NCI-H510A (cell line): ENCODE measurements at places on chromosomes 5 and 9.

DNA sequence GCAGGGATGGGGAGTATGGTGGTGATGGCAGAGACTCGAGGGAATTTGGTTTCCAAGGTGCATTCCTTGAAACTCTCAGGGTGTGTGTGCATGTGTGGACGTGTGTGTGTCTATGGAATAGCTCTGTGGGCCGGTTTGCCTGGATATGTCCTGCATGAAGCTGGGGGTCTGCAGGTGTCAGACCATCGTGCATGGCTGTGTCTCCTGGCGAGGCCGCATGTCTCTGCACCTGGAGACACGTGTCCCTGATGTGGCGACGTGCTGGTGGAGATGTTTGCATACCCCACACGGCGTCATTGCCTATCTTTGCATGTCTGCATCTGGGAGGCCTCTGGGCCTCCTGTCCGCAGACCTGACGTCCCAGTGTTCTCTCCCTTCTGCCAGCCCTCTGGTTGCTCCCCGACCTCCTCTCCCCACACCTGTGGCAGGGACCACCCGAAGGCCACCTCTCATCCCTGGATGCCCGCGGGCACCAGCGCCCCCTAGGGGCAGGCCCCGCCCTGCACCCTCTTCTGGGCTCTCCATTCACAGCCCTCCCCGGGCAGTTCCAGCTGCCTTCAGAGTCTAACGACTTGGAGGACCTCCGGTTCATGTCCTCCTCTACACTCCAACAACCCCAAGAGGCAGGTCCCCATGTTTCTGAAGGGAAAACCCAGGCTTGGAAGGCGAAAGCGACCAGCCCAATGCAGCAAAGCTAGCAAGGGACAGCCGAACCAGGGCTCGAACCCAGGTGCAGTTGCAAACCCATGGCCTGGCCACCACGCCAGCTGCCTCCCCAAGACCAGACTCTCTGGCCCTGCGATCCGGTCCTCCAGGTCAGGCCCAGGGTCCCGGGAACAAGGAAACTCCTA is 88.6 kb downstream of the LMX1B start:
- no peak for DNase-seq

GRCh38 chr9:133162861-133163503 is 732 bp downstream of the GBGT1 start:
- no peak for DNase-seq

GRCh38 chr9:112377087-112377486 is 2.8 kb upstream of the HSDL2 start:
- no peak for DNase-seq

GRCh38 chr5:109063223-109063622 is 315.5 kb downstream of the FER start:
- DNase-seq, result no peak

GRCh38 chr9:16690628-16691027 is 179.8 kb downstream of the BNC2 start:
- DNase-seq, result no peak

DNA sequence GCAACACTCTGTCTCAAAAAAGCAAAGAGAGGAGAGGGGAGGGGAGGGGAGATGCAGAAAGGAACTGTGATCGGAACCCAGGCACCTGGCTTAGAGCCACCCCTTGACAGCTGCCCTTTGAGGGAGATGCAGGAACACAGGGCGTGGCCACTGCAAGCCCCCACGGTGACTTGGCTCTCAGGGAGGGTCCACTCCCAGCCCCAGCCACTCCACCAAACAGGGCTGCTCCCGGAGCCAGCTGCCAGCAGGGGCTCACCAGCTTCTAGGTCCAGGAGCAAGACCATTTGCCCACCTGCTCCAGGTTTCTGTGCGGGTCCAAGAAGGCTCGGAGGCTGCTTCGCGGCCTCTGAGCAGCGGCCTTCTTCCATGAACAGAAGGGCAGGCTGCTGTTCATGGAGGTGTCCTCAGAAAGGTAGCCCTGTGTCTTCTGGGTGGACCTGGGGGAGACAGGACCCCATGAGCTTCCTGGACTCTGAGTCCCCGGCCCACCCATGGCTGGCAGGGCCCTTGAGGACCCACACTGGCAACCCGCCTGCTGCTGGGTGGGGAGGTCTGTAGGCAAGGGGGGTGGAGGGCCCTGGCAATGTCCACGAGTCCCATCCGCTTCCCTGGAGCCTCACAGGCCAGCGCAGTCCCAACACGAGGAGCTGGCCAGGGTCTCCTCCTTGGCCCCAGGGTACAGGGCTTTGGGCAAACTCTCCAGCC is 7.9 kb downstream of the C9orf50 start:
- no peak for DNase-seq

DNA sequence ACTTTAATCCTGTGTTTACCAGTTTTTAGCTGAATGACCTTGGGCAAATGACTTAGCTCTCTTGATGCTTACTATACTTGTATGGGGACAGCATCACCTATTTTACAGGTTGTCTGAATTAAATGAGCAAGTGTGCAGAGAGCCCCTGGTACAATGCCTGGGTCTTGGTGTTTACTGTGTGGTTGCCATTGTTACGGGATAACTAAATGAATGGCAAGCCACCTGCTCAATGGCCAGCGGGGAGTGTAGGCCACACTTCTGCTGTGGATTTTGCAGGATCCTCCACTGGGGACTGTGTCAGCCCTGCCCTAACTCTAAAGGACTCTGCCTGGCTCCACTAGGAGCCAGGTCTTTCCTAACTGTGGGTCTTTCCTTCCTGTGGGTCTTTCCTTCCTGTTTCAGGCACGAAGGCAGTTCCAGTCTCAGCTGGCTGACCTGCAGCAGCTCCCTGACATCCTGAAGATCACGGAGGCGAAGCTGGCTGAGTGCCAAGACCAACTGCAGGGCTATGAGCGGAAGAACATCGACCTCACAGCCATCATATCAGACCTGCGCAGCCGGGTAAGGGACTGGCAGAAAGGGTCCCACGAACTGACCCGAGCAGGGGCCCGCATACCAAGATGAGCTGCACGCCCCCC is 10.3 kb upstream of the GLE1 start:
- DNase-seq, result peak; percentile 58

DNA sequence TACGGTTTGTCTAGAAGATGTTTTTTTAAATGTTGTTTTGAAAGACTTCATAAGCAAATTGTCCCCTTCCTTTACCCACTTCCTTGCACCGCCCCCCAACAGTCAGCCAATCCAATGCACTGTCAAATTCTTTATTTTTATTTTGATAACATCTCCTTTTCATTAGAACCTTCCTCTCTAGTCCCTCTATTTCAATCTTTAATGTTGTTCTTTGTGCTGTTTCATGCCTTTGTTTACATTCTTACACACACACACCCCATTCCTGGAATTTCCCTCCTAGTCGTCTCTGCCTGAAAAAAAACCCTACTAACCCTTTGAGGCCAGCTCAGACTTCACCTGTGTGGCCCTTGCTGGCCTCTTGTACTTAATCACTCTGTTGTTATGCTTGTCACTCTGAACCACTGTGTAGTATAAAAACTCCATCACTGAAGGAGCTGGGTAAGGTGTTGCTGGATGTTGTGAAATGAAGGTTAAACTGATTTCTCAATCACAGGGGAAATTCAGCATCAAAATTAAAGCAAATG is 133.4 kb downstream of the UGCG start:
- no peak for DNase-seq

- no peak for DNase-seq
Measured at GRCh38 chr9:130931508-130932254, 7.4 kb downstream of the FIBCD1 start.

DNA sequence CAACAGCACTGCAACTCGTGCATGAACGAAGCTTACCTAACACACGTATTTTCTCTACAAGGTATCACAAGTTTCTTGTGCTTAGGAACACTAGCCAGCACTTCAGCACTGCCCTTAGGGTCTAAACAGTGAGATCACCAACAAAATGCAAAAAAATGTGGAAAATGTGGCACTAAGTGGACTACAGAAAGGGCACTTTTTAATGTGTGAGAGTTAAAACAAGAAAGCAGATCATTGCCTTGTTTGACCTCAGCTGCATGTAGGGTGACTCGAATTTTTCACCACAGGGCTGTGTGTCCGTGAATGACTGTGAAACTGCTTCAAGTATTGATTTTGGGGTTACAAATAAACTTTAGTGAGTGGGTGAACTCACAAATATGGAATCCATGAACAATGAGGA is 90.5 kb downstream of the MARCHF3 start:
- no peak for DNase-seq

DNA sequence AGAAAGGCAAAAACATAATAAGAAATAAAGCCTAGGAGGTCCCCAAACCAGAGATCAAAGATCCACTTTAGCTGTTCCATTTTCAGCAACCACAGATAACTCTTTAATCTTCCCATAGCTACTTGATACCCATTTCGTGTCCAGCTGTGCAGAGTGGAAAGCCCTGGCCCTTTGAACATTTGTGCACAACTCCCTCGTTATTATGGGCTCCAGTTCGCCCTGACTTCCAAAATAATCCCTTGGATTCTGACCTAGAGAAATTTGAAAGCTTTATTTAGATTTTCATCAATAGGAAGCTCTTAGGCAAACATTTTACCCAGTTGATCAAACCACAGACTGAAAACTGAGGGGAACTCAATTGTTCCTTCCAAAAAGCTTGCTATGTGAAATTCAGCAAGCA is 4.8 kb downstream of the MYOT start:
- DNase-seq, result no peak

DNA sequence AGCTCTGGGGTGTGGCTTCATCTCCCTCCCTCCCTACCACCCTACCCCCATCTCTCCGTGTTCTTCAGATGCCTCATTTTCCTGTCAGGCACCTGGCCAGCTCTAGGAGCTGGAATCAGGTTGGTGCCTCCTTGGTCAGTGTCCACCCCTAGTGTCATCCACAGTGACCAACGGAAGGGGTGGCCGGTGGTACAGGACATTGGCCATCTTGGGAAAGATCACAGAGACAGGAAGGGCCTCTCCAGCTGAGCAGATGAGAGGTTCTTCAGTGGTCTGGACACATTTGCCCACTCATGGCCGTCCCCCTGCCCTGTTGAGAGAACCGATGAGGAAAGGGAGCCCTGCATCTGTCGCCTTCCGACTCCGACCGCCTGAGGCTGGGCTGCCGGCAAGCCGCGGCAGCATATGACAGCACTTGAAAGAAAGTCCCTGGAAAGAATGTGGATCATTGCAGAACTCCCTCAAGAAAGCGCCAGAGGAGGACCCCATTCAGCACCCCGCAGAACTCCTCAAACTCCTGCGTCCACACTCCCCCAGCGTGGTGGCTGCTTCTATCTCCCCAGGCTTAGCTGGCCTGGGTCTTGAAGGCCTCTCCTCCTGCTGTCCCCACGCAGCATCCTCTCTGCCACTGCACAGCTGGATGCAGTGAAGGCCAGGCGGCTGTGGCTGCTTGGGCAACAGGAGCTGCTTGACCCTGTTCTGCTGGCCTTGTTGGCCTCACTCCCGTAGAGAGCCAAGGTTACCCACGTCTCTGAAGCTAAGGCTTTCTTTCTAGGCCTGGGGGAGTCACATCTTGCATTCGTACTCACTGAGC is 1.9 kb upstream of the CLPTM1L start:
- DNase-seq, result no peak

DNA sequence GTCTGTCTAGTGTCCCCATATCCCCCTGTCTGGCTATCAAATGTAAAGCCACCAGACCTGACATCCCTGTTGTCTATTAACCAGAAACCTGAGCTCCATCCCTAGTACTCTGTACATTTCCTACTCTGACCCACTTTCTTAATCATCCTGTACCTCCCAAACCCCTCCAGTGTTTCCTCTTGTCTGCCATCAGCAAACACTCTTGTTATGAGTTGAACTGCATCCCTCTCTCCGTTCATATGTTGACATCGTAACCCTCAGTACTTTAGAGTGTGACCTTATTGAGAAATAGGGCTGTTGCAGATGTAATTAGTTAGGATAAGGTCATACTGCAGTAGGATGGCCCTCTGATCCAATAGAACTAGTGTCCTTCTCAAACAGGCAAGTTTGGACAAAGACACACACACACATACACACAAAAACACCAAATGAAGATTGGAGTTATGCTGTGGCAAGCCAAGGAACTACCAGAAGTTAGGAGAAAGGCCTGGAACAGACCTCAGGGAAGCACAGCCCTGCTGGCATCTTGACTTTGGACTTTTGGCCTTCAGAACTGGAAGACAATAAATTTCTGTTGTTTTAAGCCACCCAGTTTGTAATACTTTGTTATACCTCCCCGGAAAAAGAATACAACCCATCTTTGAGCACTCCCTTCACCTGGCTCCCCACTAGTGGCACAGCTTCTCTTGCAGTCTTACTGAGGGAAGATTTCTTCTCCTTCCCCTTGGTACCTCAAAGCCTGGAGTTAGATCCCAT is 180.0 kb upstream of the PTGER4 start:
- DNase-seq, result no peak

DNA sequence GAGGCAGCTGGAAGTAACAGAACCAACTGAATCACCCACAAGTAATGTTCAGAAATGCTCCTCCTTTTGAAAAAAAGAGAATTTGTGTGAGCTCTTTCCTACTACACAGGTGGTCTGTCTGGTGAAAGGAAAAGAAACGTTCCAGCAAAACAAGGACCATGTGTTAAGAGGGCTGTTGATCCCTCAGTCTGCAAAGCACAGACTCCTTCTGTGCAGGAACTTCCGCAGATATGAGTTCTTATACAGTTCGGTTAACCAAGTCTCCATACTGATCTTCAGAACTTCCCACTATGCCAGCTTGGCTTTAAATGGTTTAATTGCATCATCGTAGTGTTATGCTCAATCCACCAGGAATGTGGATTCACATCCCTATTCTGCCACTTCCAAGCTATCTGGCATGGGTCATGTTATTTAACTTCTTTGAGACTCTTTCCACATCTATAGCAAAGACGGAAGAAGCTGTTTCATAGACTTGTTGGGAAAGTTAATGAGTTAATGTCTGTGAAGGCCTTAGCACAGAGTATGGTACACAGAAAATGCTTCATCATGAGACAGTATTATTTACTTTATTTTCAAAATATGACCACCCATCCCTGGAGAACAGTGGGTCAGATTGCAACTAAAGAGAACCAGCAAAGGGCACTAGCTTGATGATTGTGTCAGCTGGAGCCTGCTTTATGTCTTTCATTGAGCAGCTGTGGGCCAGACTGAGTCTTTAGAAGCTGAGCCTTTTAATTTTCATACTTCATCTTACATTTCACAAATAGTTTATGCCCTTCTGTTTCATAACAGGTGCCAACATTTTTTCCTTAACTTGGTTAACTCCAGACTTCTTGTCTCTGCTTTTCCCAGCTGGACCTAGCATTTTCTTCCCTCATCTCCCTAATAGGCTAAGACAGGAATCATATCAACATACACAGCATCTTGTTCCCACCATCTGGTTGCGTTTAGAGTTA is 89.9 kb downstream of the MAMDC2 start:
- DNase-seq, result no peak

- DNase-seq, result no peak
Measured at GRCh38 chr5:61344187-61344944, 12.3 kb downstream of the ZSWIM6 start.

GRCh38 chr9:86971742-86972141 is 24.4 kb upstream of the GAS1 start:
- DNase-seq, result no peak

- no peak for DNase-seq
Measured at GRCh38 chr5:104998169-104998568, 1435.6 kb upstream of the NUDT12 start.

DNA sequence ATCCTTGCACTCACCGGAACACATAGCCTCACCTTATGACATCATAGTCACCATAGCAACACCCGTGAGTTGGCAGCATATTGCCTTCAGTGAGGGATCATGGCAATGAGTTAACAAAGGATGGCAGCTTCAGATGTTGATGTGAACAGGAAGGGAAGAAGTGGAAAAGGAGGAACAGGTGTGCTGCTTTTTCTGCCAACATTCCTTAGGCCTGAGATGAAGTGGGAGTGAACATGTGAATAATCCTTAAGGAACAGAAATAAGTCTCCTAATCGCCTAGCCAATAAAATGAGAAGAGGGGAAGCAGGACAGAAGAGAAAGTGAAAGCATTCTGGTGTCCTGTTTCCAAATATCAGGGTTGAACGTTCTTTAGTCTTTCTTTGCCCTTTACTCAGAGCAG is 360.0 kb downstream of the BRINP1 start:
- DNase-seq, result no peak

- DNase-seq, result no peak
Measured at GRCh38 chr5:14035859-14036503, 91.5 kb upstream of the DNAH5 start.
